ENCODE measurements at places on chromosomes 1 and 21.

- DNase-seq = no peak
Measured at GRCh38 chr1:163170975-163171676, 31.6 kb downstream of the RGS5 start.

GRCh38 chr21:46189959-46190490 is 5.8 kb upstream of the SPATC1L start:
- no peak for DNase-seq

- DNase-seq = no peak
Measured at GRCh38 chr1:156767879-156768604, 707 bp downstream of the PRCC start.

DNA sequence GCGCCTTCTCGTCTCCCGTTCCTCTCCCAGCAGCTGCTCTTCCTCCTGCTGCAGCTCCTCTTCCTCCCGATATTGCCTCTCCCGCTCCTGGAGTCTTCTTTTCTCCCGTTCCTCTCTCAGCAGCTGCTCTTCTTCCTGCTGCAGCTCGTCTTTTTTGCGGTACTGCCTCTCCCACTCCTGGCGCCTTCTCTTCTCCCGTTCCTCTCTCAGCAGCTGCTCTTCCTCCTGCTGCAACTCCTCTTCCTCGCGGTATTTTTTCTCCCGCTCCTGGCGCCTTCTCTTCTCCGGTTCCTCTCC is 5.3 kb downstream of the TCHH start:
- DNase-seq = no peak

DNA sequence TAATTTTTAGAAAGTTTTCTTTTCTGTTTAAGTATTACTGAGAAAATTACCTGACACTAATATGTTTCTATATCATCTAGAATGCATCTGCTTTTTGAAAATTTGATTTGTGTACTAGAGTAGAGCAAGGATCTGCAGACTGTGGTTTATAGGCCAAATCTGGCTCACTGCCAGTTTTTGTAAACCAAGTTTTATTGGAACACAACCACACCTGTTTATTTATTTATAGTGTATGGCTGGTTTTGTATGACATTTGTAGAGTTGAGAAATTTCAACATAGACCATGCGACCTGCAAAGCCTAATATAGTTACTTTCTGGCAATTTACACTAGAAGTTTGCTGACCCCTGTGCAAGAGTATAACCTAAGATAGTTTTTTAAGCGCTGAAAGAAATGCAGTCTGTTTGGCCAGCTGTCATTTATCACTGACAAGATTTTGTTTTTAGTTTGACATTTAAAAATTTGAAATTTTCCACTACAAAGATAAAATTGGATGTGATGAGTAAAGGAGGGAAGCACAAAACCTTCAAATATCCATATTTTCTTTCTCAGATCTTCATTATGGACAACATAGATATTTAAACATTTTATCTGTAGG is 36.1 kb upstream of the CACYBP start:
- no peak for DNase-seq

DNA sequence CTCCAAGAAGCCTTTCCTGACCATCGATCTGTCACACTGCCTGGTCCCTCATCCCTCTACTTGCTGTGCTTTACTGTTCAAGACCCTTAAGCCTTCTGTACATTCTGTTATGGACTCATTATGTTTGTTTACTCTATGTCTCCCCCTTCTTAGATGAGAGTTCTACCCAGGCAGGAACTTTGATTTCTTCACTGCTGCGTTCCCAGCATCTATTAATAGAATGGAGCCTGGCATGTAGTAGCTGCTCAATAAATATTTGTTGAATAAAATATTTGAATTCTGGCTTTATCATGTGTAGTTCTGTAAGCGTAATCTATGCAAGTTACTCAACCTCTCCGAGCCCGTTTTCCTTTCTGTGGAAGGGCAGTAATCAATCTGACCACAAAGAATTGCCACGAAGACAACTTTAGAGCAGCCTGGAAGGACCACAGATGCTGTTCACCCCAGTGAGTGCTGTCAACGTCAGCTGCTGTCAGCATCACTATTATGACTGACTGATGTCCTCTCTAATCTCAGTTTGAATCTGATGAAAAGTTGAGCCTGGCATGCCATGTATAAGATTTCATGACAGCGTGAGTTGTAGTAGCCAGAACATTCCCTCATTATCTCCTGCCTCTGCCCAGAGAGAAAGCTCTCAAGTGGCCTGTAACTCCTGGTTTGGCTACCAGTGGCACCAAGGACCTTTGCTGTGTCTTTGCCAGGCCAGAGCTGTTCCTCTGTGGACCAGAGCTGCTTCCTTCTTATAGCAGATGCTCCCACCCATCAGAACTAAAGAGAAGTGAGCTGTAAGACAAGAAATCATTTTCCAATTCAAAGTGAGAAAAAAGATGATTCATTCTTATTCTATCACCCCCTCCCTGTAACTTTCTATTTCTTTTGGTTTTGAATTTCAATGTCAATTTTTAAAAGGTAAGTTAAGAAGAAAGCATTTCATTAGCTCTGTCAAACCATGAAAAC is 94.5 kb downstream of the PRDM2 start:
- no peak for DNase-seq

GRCh38 chr1:207828485-207829158 is 76.8 kb downstream of the CD46 start:
- peak; percentile 64 for DNase-seq

- no peak for DNase-seq
Measured at GRCh38 chr1:11680270-11681070, 478 bp downstream of the MAD2L2 start.

DNA sequence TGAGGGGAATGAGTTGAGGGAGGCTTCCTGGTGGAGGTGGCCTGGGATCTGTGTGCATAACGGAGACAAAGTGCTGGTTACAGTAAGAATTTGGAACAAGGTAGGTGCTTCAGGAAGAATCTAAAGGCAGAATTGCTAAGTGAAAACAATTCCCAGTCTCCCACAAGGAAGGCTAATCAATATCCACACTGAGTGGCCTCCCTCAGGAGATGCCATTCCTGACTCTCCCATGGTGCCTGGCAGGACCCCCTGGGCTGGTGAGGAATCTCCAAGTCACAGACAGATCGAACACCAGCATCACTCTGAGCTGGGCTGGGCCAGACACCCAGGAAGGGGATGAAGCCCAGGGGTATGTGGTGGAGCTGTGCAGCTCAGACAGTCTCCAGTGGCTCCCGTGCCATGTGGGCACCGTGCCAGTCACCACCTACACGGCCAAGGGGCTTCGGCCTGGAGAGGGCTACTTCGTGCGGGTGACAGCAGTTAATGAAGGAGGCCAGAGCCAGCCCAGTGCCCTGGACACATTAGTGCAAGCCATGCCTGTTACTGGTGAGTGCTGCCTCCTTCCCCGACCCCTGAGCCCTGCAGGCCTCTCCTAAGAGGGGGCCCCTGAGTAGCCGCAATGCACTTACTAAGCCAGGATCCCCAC is 30.7 kb downstream of the IGFN1 start:
- DNase-seq = no peak

DNA sequence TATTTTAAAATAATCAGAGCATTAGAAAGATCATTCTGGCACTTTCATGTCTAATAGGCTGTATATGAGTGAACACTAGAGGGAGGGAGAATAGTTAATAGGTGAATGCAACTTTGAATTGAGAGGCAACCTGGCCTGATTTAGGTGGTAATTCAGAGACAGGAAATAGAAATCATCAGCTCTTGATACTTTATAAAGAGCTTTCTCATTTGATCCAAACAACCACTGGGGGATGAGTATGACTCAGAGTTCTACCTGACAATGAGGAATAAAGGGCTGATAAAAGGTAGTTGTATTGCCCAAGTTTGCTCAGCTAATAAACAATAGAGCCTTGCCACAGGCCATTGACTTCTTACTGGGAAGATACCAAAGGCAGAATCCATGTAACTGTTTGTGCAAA is 5.2 kb upstream of the FAM89A start:
- no peak for DNase-seq

All from T-cell (primary cell).